ENCODE measurements at places on chromosomes 5 and 9. TPM values are rescaled to one million over a fixed set of nuclear protein-coding genes. Genes with fewer than 3 reads are reported as not detected.

- no peak for DNase-seq
Observed at GRCh38 chr5:163445345-163445744, 8.0 kb downstream of the CCNG1 start.

FAM221B gene
- not detected for total RNA-seq

DNA sequence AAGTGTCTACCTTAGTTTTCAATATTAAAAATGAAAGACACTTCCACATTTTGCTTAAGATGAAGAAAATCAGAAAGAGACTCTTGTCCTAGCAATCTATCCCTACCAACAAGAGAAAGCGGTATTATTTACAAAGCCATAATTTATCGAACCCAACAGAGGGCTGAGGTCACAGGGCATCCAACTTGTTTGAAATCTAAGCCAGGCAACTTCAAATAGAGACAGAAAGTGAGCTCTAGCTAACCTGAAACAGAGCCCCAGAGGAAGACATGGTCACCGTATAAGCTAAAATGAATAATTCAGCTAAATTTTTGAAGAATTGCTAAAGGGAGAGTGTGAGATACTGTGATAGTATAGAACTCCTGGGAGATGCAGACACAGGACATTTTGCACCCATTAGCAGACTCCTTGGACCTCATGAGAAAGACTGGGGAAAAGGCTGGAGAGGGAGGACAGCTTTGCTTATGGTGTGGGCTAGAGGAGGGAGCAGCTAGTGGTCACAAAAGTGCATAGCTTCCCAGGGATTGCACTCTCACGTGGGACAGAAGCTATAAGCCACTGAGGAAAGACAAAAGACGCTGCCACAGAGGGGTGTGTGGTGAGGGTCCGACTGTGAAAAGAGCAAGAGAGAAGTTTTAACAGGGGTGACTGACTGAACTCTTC lies 624.2 kb upstream of the GRIN3A start:
- DNase-seq: no peak

DNA sequence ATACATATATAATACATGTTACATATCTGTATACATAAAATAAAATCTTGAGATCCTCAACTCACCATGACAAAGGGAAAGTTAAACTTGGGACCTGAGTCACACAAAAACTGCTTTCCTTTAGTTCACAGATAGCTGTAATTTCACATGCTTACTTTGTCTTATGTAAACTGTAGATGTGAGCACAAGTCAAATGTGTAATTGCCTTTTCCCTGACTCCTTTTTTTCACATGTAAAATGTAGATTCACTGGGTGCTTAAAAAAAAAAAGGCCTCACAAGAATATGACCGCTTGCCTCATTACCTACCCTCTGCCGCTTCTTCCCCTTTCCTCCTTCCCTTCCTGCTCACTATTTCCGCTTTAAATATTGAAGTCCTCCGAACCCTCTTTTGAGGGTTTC lies 21.9 kb upstream of the FAM169A start:
- no peak for DNase-seq

MCC gene
- 23.0 TPM for total RNA-seq

- no peak for DNase-seq
Observed at GRCh38 chr5:62886603-62887315, 308.1 kb downstream of the LRRC70 start.

SHLD3 gene
- 3.6 TPM for total RNA-seq

LCN2 gene
- not detected for total RNA-seq

SMIM3 gene
- total RNA-seq: 0.97 TPM

DNA sequence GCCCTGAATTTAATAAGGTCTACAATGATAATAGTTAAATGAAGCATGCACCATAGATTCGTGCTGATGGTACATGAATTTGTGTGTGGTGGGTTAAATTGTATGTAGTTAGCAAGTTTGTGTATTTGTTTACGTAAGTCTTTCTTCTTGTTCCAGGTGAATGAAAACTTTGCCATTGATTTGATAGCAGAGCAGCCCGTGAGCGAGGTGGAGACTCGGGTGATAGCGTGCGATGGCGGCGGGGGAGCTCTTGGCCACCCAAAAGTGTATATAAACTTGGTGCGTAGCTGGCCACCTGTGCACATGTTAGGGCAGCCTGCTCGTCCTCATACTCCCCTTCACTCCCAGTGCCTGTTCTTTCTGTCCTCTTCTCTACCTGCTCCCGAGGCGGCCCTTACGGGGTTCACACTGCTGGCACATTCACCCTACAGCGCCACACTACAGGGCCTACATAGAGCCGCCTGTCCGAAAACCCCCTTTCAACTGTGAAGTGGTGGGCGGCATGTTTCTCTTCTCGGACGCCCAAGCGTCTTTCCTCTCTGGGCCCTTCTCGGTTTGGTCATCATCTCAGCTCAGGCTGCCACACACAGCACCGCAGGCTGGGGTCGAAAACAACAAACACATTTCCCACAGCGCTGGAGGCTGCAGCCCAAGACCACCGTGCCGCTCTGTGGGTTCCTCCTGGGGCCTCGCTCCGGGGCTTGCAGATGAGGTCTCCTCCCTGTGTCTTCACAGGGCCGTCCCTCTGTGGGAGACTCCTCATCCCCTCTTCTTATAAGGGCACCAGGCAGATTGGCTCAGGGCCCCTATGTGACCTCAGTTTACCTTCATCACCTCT lies 13.2 kb downstream of the NDUFS6 start:
- no peak for DNase-seq

BSPRY gene
- total RNA-seq: not detected

DNA sequence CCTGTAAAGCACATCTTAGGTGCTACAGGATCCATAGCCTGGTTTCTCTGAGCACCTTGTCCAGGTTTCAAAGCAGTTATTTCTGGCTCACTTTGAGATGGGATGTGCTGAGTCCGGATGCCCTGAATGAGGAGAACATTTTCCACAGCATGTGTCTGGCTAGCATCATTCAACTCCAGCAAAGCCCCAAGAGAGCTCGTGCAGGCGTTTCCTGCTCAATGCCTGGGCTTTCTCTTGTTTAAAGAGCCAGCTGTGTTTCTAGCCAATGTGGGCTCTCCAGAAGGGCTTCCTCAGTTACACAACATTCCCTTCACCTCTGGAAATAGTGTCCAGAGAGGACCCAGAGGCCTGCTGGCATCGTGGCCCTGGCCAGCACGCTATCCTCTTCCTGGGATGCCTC lies 411.7 kb downstream of the DMAC1 start:
- no peak for DNase-seq

Data from endothelial cell of umbilical vein (primary cell).